Stimulated activated CD8-positive, alpha-beta memory T cell treated with anti-CD3 and anti-CD28 coated beads, Interleukin-2, amount 100 ng/mL, for 1 hour (primary cell): ENCODE measurements at places on chromosomes 5 and 9.

- no peak for DNase-seq
These were observed 136.5 kb downstream of the KIF4B start for GRCh38 chr5:155150012-155150411.

- no peak for DNase-seq
These were observed 71.9 kb downstream of the GDNF start for GRCh38 chr5:37767961-37768360.

GRCh38 chr5:36929438-36929837, 52.9 kb downstream of the NIPBL start:
- no peak for DNase-seq

DNA sequence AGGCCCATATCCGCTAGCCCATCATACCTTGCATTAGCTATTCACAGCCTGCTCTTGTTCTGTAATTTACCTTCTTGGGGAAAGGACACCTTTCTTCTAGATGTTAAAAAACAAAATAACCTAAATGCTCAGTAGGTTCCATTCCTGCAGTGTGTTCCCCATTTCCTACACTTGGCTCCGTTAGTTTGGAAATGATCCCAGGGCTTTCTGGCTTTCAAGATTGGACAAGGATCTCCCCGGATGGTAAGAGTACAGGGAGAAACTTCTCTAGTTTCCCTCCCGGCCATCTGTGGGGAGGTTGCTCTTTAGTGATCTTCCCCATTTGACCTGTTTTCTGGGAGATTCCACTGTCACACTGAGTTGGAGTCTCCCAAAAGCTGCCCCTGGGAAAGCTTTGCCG, 27.3 kb upstream of the STC2 start:
- no peak for DNase-seq

GRCh38 chr5:151679421-151680155, 7.1 kb downstream of the SPARC start:
- no peak for DNase-seq

- no peak for DNase-seq
These were observed 18.9 kb upstream of the NSMF start for GRCh38 chr9:137477778-137478612.

- no peak for DNase-seq
These were observed 44.9 kb upstream of the CDH18 start for GRCh38 chr5:20032896-20033295.

DNA sequence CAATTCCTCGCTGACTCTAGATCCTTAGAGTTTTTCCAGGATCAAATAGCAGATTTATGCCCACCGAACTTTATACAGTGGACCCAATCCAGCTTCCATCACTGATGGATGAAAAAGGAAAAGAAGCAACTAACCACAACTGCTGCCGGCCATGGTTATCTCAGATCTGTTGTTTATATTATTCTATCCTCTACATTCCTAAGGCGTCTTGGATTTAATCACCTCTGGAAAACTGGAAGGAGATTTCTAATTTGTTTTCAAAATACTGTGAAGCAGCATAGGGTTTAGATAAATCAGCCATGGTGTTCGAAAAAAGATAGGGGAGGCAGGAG, 663 bp upstream of the ZNF366 start:
- no peak for DNase-seq

DNA sequence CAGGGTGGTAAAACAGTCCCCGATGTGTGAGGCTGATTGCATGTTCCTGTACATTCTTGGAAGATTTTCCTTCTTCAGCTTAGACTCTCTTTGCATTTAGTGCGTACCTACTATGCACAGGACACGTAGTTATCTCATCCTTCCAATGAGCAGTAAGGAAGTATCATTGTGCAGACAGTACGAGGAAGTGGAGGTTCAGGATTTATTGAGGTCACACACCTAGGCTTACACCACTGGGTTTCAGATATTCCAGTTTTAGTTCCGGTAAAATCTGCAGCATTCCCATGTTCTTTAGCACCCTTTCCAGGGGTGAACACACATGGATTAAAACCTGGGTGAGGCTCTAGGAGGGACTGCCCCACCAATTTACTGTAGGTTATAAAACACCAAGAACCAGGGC, 238.7 kb downstream of the ZSWIM6 start:
- DNase-seq = no peak

GRCh38 chr5:39505791-39506190, 81.0 kb upstream of the DAB2 start:
- no peak for DNase-seq

DNA sequence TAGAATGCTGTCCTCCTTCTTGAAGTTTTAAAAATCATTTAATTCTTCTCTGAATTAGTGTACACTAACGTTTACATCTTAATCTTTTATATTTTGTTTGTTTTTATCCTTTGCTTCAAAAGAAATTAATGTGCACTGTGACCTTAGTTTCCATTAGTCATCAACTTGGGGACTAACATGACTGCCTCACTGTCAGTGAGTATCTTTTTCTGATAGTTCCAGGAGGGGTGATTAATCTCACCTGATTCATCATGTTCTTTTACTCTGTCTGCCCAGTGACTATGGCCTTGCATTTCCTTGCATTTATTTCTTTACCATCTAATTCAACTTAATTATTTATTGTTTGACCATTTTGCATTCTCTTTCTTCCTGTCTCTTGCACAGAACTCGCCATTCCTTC, 33.4 kb upstream of the NR3C1 start:
- DNase-seq = no peak

DNA sequence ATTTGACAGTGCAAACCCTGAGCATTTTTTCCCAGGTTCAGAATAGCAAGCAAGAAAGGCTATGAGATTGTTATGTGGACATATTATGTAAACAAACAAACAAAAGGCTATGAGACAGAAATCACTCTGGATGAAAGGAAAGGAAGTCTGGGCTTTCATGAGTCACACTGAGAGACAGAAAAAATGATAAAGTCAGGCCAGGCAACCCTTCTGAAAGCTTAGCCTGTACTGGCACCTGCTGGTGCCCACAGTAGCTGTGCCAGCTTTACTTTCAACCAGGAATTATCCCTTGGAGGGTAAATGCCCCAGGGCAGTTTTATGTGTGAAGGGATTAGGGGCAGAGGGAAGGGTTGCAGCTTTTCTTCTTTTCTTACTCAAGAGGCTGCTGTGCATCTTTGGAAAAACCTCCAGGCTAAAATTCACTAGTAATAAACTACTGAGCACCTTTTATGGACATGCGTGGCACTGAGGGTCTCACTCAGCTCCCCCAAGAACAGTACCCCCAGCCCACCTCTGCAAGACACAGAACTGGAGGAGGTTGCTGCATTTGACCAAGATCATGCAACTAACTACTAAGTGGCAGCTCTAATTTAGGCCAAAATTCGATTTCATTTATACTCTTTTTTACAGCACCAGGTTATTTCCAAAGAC, 41.7 kb downstream of the ACTL7B start:
- no peak for DNase-seq

DNA sequence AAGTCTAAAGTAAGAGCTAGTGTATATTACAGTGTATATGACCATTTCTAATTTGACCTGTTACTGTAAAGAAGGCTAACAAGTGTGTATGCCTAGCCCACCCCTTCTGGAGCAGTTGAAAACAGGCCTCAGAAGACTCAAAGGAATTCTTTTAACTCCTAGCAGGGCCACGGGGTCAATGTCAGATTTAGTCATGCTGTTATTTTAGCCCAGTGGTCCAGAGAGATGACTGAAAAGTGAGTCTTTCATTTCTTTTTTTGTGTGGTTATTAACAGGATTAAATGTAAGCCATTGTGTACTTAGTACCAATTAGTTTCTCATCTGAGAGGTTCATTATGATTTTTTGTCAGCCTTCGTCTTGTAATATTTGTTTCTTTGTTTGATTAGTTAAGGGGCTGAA, 24.4 kb downstream of the ZCCHC7 start:
- DNase-seq = no peak

GRCh38 chr5:78019744-78020143, 243.6 kb upstream of the TBCA start:
- no peak for DNase-seq

DNA sequence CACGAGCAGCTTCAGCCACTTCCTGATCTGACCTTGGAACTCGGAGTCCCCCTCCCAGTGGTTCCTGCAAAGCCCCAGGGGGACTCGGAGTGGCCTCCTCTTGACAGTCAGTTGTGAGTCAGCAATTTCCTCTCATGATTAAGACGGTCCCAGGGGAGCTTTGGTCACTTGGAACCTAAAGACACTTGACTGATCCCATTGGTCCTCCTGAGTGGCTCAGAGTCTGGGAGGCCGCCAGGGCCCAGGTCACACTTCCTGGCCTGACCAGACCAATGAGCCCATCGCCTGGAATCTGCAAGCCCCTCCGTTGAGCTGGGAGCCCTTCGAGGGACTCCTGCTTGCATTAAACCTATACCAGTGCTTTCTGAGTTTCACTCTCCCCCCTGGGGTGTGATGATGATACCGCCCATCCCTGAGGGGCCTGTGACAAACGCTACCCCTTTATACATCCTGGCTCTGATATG, 29.1 kb downstream of the TSPAN17 start:
- no peak for DNase-seq

GRCh38 chr5:171989276-171989675, 17.2 kb downstream of the FBXW11 start:
- DNase-seq = no peak

- DNase-seq = no peak
These were observed 163.3 kb upstream of the IER5L start for GRCh38 chr9:129341171-129341986.

DNA sequence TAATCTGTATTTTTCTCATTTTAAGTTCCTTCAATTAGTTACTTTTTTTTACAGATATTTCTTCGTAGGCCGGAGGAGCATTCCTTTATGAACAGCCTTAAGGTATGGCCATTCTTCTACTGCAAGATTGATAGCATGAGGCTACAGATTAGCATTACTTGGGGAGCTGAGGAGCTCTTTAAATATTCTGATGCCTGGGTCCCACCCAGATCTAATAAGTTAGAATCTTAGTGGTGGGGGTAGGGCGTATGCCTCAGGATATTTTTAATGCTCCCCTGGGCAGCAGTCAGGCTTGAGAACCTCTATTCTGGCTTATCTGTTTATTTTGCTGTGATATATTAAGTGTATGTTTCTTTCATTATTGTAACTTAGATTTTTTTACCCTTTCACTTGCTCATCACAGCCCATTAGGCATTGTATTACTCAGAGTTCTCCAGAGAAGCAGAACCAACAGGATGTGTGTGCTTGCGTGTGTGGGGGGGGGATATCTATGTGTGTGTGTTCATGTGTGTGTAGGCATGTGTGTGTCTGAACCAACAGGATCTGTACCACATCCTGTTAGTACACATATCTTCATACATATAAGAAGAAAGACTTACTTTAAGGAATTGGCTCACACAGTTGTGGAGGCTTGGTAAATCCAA, 91.8 kb upstream of the MTAP start:
- no peak for DNase-seq

DNA sequence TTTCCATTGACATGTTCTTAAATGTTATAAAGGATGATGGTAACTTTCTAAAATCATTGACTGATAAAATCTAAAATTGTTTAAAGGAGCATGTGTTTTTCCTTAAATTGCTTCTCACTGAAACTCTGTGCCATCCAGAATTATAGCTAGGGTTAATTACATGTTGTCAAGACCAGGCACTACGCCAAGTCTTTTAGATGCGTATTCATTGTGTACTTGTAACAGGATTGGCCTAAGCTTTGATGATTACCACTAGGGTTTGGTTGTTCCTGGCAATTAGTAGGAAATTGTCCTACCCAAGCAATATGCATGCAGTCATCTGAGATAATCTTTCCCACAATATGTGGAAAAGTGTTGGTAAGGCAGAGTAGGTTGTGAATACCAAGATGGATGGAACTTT, 43.8 kb downstream of the PRKACG start:
- DNase-seq = no peak

GRCh38 chr5:108046955-108047670, 334.8 kb downstream of the FBXL17 start:
- no peak for DNase-seq

DNA sequence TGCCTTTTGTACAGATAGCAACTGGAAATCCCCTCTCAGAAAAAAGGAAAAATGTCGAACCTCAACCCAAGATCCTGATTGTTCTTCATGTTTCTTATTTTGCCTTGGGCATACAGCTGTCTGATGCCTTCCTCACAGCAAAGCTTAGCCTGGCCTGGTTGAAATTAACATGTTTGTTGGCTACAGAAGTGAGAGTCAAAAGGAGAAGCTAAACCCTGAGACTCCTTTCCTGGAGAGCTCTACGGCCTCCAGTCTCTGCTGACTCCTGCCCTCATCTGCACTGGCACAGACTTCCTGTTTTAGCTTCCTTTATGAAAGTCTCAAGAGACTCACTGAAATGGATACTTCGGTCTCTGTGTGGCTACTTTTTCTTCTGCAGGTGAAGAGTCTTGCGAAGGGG, 186.7 kb downstream of the PARP8 start:
- no peak for DNase-seq

DNA sequence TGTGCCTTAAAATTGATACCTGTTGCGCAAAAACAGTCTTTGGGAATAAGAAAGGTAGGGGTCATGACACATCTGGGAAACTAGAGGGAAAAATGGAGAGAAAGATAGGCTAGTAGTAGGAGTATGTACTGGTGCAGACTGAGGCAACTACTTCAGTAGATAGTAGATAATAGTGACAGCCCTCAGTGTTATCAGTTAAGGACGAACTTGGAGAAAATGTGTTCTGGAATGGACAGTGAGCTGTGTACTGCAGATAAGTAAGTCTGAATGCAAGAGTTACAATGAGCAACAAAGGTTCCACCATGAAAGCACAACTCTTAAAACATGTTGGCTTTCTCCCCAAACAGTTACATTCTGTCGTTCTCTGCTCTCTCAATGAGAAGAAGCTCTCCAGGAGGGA, 6.5 kb upstream of the INSL6 start:
- no peak for DNase-seq

- no peak for DNase-seq
These were observed 2.0 kb downstream of the MAML1 start for GRCh38 chr5:179734536-179735164.

DNA sequence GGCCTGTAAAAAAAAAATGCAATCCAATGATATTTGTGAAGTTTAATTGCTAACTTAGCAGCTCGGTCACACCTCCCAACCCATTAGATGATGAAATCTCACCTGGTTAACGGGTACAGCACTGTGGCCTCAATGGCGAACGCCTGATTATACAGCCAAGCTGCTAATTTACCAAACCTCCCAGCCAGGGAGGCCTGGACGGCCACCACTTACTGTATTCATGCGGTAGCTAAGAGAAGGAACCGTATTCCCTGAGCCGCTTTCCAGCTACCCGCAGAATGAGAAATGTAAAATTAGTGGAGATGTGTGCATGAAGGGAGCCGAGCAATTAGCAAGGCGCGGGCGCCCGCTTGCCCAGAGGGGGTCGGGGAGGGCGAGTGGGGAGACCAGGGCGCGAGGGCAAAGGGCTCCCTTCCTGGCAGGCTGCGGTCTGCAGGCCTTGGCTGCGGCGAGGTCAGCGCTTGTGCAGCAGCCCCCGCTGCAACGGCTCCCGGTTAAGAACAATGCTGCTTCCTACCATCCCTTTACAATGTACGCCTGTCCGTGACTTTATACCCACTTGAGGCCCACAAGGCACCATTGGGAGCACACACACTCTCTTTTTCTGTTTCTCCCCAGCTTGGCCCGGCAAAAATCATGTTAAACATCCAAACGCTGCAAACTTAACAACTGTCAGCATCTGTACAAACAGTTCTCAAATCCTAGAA, 70.4 kb upstream of the TBCA start:
- DNase-seq = no peak

GRCh38 chr9:107862881-107863280, 373.3 kb upstream of the KLF4 start:
- no peak for DNase-seq
